NCI-H748 treated with DMSO at 0.1 percent for 48 hours (cell line): ENCODE measurements at places on chromosomes 3 and 15.

- no peak for DNase-seq
Observed at GRCh38 chr15:70589221-70589620, 174.1 kb downstream of the UACA start.

DNA sequence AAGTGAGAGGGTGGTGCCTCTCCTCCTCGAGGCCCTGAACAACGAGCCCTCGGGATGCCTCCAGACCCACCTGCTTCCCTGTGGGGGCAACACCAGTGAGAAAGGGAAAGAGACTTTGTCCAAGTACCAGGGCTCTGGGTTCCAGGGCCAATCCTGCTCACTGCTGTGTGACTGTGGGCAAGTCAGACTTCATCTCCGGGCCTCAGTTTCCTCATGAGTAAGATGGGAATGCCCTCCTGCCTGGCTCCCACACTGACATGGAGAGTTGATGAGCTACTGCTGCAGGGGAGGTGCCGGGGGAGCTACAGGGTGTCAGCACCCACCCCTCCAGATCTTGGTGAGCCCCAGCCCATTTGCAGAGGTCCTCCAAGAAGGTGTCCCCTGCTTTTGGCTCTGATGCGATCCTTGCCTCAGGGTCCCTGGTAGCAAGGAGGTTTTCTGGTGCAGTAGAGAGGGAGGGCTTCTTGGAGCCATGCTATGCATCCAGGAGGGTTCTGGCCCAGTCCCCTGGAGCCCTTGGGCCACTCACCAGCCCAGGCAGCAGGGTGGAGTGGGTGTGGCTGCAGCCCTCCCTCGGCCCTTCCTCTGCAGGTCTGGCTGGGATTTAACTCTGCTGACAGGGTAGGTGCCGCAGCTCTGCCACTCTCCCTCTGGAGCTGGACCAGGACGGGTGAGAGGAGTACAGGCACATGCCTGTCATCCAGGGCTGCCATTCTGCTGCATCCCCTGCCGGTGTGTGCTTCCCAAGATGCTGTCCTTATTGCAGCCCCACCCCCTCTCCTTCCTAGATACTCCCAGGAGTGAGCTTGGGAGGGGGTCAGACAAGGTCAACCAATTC is 26.9 kb downstream of the LOXL1 start:
- DNase-seq: no peak

- no peak for DNase-seq
Observed at GRCh38 chr3:42720126-42720525, 17.5 kb upstream of the HHATL start.

- no peak for DNase-seq
Observed at GRCh38 chr3:45244356-45244755, 18.3 kb upstream of the TMEM158 start.

DNA sequence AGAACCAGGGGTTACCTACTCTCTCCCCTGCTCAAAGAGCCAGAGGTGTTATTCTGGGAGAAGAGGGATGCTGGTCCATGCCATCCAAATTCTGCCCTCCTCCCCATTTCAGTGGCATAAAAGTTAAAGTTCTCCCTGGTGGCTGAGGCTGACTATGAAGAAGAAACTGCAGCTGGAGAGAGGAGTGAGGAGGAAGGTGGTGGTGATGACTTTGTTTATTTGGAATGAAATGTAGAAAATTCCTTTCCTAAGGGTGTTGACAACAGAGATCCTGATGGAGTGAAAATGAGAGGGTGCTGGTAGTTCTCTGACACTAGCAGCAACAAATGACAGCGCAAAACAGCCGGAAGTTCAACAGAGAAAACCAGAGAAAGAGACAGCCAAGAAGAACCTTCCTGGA is 100.4 kb downstream of the PCCB start:
- no peak for DNase-seq

DNA sequence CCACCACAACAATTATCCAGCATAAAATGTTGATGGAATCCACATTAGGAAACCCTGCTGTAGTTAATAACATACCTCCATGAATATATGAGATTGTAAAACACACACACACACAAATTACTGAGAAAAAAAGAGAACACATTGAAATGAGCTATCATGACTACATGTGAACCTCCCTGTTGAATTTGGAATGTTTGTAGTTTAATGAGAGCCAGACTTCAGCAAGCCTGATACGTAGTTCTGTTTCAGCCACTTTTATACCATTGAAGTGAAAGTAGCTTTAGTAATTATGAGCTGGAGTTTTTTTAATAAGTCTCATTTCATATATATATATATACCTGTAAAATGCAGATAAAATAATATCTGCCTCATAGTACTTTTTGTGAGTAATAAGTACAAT is 1146.4 kb downstream of the NAALADL2 start:
- no peak for DNase-seq

GRCh38 chr15:66765478-66766281 is 63.6 kb downstream of the SMAD6 start:
- DNase-seq: no peak

DNA sequence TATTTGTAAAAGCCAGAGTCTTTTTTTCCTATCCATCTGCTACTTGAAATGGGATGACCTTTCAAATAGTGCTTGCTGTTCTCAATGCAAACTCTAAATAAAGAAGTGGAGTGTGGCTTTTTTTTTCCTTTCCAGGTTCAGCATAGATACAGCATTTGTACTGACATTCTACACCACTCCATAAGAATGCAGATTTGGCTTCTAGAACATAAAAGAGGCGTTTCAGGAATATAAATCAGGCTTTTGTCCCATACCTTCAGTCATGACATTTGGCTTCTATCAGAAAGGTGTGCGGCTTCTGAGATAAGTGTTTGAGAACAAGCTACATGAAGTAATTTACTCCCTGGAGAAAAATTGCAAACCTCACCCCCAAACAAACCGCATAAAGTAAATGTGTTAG is 553.1 kb downstream of the FHIT start:
- DNase-seq: no peak

GRCh38 chr15:57961919-57962318 is 103.6 kb downstream of the ALDH1A2 start:
- no peak for DNase-seq

DNA sequence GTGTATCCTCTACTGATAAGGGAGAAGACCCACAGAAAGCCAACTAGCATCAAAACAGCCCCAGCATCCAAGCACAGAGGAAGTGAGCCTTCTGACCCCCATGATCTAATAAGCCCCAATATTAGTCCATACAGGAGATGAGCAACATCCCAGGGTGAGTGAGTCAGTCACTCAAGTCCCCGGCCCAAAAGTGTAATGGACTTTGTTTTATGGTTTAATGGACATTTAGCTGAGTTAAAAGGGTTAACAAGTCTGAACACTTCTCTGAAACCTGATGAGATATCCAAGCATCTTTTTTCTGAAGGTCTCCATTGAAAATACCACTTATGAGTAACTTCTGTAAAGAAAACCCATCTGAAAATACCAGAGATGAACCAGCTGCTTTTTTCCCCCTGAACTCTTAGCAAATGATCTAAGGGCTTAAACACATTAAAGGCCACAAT is 115.6 kb downstream of the GREM1 start:
- DNase-seq: no peak

- DNase-seq: peak; percentile 84
Observed at GRCh38 chr3:9396301-9396631, 1.1 kb upstream of the SETD5 start.

- DNase-seq: no peak
Observed at GRCh38 chr15:89813381-89814111, 1.1 kb downstream of the ANPEP start.
